Activated T-helper 17 cell treated with anti-CD3 and anti-CD28 coated beads, Interleukin-2, amount 50 U/mL, for 72 hours (primary cell): ENCODE measurements at places on chromosomes 2 and 18.
A peak's percentile ranks its signal among the peaks of the same experiment; 100 is the strongest.

DNA sequence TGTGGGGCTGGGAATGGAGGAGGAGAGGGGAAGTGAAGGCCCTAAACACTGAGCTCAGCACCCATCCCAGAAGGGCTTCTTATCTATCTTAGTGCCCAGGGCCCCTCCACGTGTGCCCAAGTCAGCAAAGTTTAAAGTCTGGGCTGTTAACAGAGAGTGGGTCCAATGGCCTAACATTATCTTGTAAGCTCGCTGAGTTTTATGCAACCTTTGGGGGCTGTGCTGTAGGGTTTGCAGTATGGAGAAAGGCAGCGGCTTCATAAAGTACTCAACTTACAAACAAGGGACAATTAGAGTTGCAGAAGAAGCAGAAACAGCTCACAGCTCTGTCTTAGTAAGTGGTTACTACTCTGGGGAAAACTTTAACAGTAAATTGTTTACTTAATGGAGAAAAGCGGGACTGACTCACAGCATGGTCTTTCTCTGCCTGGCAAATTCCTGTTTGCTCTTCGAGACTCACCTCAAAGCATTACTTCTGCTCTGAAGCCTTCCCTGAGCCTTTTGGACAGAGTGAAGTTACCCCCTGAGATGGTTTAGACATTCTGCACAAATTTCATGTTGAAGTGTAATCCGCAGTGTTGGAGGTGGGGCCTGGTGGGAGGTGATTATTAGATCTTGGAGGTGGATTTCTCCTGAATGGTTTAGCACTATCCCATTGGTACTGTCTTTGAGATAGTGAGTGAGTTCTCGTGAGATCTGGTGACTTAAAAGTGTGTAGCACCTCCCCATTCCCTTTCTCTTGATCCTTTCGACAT is 9.0 kb downstream of the ENOSF1 start:
- ATAC-seq, result peak; percentile 41

DNA sequence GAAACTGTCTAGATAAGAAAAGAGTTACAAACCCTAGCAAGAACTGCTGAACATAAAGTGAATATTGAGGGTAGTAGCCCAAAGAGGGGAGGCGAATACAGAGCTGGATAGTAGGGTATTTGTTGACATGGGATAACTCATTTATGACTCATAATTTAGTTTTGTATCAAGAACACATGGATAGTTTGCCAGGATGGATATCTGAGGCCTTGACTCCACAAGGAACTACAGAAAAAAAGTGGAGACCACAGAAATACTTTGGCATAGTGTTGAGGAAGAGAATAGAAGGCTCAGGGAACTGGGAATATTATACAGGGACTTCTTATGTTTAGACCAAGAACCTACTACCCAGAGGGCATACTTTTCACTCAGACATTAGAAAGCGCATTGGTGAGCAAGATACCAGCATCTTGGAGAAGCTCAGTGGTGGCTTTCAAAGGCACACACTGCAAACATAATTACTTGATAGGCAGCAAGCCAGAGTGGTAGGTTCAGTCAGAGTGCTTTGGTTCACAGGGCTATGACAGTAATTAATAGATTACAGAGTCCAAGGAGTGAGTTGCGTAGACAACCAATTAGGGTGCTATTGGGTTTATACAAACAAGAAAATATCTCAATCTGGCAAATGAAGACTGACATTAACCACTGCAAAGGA is 51.9 kb upstream of the ZBTB7C start:
- no peak for ATAC-seq

DNA sequence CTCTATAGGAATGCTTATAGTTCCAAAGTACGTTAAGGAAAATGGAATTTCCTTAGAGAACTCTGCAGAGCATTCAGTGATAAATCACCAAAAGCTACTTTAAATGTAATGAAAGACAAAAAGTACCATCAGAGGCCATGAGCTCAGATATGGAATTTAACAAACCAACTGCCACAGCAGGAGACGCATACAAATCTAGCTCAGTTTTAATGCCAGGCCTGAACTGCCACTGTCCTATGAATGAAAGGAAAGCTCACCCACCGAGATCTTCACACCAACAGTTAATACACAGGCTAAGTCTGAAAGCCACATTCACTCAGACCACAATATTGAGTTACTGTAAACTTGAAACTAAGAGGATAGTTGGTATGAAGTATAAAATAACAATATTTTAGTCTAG is 126.8 kb downstream of the ZNF516 start:
- ATAC-seq, result no peak

GRCh38 chr2:161650116-161651015 is 26.1 kb downstream of the SLC4A10 start:
- ATAC-seq, result no peak

DNA sequence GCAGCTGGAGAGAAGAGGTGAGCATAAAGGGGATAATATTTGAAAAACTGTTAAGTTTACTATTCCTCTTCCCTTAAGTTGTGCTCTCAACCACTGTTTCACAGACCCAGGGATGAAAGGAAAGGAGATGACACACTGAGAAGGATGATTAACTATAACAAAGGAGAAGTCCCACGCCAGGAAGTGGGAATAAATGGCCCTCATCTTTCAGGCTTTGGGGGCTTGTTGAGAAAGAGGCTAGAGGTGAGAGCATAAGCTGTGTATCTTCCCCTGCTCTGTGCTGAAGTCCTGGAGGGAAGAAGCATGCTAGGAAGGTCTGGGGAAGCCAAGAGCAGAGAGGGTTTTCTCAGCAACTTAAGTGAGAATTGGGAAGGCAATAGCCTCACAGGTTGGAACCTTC is 399.1 kb upstream of the ATP5MC3 start:
- no peak for ATAC-seq
